ENCODE measurements at places on chromosomes 5 and 9. TPM values are rescaled to one million over a fixed set of nuclear protein-coding genes. Genes with fewer than 3 reads are reported as not detected.
A peak's percentile ranks its signal among the peaks of the same experiment; 100 is the strongest.

DNA sequence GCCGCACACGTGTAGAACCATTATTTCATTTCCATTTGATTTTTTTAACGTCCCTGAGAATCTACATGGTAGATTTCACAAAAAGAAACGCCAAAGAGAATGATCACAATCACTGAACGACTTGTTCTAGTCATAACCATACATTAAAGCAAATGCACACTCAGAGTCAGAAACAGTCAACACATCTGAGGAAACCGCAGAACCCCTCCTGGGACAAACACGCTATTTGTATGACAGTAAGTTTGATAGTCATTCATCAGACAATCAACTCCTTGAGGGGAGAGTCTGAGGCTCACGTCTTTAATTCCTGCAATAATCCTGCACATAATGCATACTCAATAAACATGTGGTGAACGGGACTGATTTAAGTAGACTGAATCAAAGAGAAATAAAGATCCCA lies 129.2 kb downstream of the MED27 start:
- H3K4me3 ChIP-seq = no peak overlapping the region
- DNase-seq = no peak
- peaks cover 5% of the 10 kb centered on the region for H3K36me3 ChIP-seq
- H3K27me3 ChIP-seq = no peaks in the 10 kb centered on the region
- no peaks in the 10 kb centered on the region for H3K4me1 ChIP-seq
- H3K27ac ChIP-seq = no peak overlapping the region

GRCh38 chr5:56011835-56012234 lies 17.1 kb upstream of the IL6ST start:
- H3K4me1 ChIP-seq = peaks cover 24% of the 10 kb centered on the region
- no peak for DNase-seq
- H3K4me3 ChIP-seq = peak overlapping the region; percentile 11
- peak overlapping the region; percentile 60 for H3K27ac ChIP-seq
- no peaks in the 10 kb centered on the region for H3K27me3 ChIP-seq

DNA sequence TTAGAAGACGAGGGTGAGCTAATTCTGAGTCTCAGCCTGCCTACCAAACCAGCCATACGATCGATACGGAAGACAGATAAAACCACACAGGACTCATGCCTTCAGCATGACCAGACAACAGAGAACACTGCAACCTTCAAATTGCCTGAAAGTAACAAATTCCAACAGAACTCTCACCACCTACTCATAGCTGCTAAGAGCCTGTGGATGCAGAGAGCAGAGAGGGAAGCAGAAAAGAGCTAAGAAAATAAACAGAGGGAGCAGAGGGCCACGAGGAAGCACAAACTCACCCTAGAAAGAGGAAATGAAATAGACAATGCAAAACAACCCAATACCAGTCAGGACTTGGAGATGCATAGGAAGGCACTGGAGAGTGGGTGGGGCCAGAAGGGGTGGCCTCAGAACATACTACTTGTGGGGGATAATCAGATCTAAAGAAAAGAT lies 86.7 kb upstream of the TAS2R1 start:
- H3K36me3 ChIP-seq = no peaks in the 10 kb centered on the region
- H3K4me3 ChIP-seq = no peak overlapping the region
- no peaks in the 10 kb centered on the region for H3K4me1 ChIP-seq
- H3K27ac ChIP-seq = no peak overlapping the region
- no peaks in the 10 kb centered on the region for H3K27me3 ChIP-seq

DNA sequence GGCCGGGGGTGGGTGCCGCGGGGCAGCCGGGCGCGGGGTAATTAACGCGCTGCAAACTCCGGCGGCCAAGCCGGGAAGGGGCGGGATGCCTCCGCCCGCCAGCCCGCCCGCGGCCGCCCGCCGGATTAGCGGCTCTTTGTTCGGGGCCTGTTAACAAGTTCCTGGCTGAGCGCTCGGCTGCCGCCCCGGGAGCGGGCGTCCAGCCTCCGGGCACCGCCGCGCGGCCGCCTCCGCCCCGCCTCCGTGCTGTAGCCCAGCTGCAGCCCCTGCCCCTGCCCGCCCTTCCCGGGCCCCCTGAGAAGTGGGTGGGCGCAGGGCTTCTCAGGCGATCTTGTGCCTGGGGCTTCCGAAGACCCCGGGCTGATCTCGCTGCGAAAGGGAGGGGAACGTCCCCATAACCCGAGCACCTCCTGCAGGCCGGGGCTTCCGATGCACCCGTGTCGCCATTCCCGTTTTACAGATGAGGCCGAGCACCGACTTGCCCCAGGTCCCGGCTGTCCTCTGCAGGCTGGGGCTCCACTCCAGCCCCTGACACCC lies 7.5 kb downstream of the UNC5A start:
- DNase-seq = peak; percentile 42

- no peak overlapping the region for H3K4me3 ChIP-seq
- no peak for DNase-seq
- H3K27ac ChIP-seq = no peak overlapping the region
- H3K27me3 ChIP-seq = peaks cover 4% of the 10 kb centered on the region
Observed at GRCh38 chr5:149677731-149678130, 52.4 kb upstream of the PPARGC1B start.

DNA sequence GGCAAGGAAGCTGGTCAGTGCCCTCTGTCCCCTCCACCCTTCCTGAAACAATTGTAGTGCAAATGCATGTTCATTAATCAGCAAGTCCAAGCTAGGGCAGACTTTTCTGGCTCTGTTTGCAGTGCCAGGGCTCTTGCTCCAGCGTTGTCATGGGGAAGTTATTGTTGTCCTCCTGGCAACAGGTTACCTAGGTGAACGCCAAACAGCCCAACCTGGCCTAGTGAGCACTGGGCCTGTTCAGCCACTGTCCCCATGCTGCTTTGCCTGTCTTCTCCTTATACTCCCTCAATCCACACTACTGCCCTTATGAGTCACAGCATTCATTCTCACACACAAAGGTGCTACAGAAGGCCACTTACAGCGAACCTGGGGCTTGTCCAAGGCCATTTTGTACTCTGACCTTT lies 34.5 kb upstream of the GLIS3 start:
- DNase-seq = no peak
- no peak overlapping the region for H3K27ac ChIP-seq
- peaks cover 5% of the 10 kb centered on the region for H3K4me1 ChIP-seq

DNA sequence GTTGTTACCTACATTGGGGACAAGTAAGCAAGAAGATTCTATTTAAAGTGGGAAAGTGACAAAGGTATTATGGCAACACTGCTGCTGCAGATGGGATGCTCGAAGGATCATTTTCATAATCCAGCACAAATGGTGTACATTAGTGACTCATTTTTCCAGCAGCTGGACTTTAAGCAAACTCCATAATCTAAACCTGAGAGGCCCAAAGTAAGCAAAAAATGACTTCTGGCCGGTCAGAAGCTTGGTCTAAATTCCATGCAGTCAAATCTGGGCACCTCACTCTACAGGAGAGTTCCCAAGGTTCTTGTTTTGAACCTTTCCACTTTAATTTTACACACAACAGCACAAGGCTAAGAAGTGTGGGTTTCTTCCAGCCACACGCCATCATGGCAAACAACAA lies 43.6 kb upstream of the TRAF1 start:
- H3K27ac ChIP-seq = no peak overlapping the region
- no peaks in the 10 kb centered on the region for H3K36me3 ChIP-seq
- H3K4me3 ChIP-seq = no peak overlapping the region
- H3K27me3 ChIP-seq = no peaks in the 10 kb centered on the region
- DNase-seq = no peak

DNA sequence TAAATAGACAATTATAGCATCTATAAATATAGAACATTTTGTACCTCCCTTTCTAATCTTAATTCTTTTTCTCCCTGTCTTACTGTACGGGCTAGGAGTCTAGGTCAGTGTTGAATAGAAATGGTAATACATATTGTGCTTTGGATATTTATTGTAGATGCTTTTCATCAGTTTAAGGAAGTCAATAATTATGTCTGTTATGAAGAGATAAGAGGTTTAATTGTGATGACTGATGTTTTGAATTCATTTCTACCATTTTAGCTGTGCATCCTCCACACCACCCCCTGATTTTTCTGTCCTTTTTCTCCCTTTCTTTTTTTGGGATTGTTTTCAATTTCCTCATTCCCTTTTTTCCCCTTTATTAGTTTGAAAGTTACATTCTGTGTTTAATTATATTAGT lies 95.8 kb downstream of the DOCK2 start:
- no peak for DNase-seq
- H3K4me1 ChIP-seq = peaks cover 7% of the 10 kb centered on the region
- no peak overlapping the region for H3K4me3 ChIP-seq
- H3K36me3 ChIP-seq = peaks cover 74% of the 10 kb centered on the region
- no peaks in the 10 kb centered on the region for H3K27me3 ChIP-seq

DNA sequence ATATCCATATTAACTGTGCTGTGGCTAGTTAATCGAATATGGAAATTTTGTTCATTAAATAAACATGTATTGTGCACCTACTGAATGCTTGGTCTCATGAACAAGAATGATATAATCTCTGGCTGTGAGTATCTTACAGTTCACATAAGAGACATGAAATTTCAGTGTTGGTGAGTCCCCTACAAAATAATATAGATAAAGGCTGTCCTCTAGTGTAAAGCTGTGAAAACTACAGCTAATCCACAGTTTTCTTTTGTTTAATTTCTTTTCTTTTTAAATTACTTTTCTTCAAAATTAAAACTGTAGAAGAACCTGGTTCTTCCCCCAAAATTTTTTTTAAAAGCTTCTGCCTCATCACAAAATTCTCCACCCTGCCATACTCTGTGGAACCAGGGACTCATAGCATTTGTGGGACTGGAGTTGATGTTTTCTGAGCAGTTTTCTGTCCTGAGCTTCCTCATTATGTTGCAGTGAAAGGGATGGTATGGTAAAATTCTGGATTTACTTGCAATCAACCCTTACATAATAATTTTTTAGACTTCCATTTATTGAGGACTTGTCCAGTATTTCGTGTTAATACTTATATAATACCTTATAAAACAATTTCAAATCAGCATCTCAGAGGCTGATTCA lies 135.0 kb downstream of the STK32A start:
- H3K27me3 ChIP-seq = no peaks in the 10 kb centered on the region
- H3K4me3 ChIP-seq = no peak overlapping the region
- H3K36me3 ChIP-seq = no peaks in the 10 kb centered on the region

- no peak overlapping the region for H3K27ac ChIP-seq
- H3K4me1 ChIP-seq = no peaks in the 10 kb centered on the region
- H3K4me3 ChIP-seq = no peak overlapping the region
Observed at GRCh38 chr5:167332309-167332708, 959.1 kb upstream of the WWC1 start.

DNA sequence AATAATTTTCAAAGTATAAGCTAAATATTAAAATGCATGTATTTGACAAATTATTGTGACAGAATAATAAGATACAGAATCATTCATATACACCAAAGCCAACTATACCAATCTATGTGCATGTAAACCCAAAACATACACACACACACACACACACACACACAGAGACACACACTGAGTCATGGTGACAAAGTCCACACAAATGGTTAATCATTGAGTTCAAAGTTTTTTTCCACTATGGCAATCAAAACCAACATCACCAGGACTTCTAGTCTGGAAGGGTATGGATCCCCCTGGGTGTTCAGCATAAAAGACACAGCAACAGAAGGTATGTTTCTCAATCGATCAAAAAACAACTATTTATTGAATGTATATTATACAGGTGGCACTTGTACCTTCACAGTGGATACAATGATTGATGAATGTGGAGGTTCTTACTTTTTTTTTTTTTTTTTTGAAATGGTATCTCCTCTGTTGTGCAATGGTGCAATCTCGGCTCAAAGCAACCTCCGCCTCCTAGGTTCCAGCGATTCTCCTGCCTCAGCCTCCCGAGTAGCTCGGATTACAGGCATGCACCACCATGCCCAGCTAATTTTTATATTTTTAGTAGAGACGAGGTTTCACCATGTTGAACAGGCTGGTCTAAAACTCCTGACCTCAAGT lies 137.0 kb downstream of the PDE4D start:
- H3K36me3 ChIP-seq = no peaks in the 10 kb centered on the region
- H3K27ac ChIP-seq = no peak overlapping the region
- no peak overlapping the region for H3K4me3 ChIP-seq

- no peaks in the 10 kb centered on the region for H3K36me3 ChIP-seq
- no peak for DNase-seq
- H3K4me1 ChIP-seq = no peaks in the 10 kb centered on the region
- H3K27me3 ChIP-seq = no peaks in the 10 kb centered on the region
- no peak overlapping the region for H3K4me3 ChIP-seq
Observed at GRCh38 chr5:120252839-120253238, 211.3 kb upstream of the PRR16 start.

DNA sequence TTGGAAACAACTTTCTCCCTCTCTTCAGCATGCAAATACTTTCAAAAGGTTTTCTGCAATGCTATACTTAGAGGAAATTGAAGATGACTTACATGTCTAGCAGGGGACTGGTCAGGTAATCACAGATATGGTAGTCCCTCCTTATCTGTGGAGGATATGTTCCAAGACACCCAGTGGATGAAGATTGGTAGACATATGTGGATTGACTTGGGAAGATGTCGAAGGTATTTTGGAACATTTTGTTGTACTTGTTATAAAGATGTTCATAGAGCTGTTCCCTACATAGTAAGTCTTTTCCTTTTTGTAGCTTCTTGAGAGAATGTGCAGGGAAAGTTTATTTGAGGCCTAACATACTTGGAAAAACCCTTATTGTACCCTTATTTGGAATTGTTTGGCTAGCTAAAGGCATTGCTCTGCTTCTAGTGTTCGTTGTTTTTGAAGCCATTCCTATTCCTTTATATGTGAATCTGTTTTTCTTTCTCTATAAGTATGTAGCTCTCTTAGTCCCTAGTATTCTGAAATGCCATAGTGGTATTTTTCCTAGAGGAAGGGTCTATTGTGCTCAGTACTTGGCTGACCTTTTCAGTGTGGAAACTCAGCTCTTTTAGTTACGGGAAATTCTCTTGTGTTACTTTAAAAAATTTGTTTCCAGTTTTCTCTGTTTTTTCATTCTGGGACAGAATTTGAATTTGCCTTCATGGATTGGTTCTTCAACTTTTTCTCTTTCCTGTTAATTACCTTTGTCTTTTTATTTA lies 25.7 kb downstream of the GPR151 start:
- H3K4me1 ChIP-seq = peaks cover 2% of the 10 kb centered on the region
- H3K4me3 ChIP-seq = no peak overlapping the region
- no peaks in the 10 kb centered on the region for H3K27me3 ChIP-seq
- no peak overlapping the region for H3K27ac ChIP-seq

- no peak overlapping the region for H3K27ac ChIP-seq
- H3K27me3 ChIP-seq = peaks cover 26% of the 10 kb centered on the region
- no peak overlapping the region for H3K4me3 ChIP-seq
Observed at GRCh38 chr5:138820695-138821094, 54.4 kb downstream of the LRRTM2 start.

- no peaks in the 10 kb centered on the region for H3K27me3 ChIP-seq
- H3K4me3 ChIP-seq = no peak overlapping the region
- H3K4me1 ChIP-seq = no peaks in the 10 kb centered on the region
- H3K27ac ChIP-seq = no peak overlapping the region
Observed at GRCh38 chr5:127311349-127311748, 20.8 kb downstream of the MEGF10 start.

- H3K36me3 ChIP-seq = no peaks in the 10 kb centered on the region
- H3K27ac ChIP-seq = no peak overlapping the region
- no peak overlapping the region for H3K4me3 ChIP-seq
- DNase-seq = no peak
- H3K4me1 ChIP-seq = no peaks in the 10 kb centered on the region
Observed at GRCh38 chr5:155103146-155103545, 89.6 kb downstream of the KIF4B start.

CEP78 gene
- 41.1 TPM for total RNA-seq

TPM2 gene
- 4.6 TPM for total RNA-seq

HAPLN1 gene
- total RNA-seq = not detected

ZNF658 gene
- 2.0 TPM for total RNA-seq

C5orf58 gene
- not detected for total RNA-seq

CDO1 gene
- 0.37 TPM for total RNA-seq

ZFP2 gene
- total RNA-seq = 0.37 TPM

STKLD1 gene
- 0.16 TPM for total RNA-seq

AGGF1 gene
- total RNA-seq = 29.2 TPM

NSD1 gene
- 66.4 TPM for total RNA-seq

DND1 gene
- total RNA-seq = 3.7 TPM

FRRS1L gene
- total RNA-seq = not detected

PCDHGC4 gene
- not detected for total RNA-seq

Measured in activated naive CD8-positive, alpha-beta T cell treated with anti-CD3 and anti-CD28 coated beads for 36 hours (primary cell).